ENCODE measurements at places on chromosomes 5 and 9.

- no peak for DNase-seq
Observed at GRCh38 chr5:1419476-1420210, 25.6 kb downstream of the SLC6A3 start.

GRCh38 chr9:83431101-83432060 lies 106.8 kb downstream of the FRMD3 start:
- no peak for DNase-seq

GRCh38 chr5:26295541-26295940 lies 742.8 kb downstream of the CDH9 start:
- DNase-seq = no peak

DNA sequence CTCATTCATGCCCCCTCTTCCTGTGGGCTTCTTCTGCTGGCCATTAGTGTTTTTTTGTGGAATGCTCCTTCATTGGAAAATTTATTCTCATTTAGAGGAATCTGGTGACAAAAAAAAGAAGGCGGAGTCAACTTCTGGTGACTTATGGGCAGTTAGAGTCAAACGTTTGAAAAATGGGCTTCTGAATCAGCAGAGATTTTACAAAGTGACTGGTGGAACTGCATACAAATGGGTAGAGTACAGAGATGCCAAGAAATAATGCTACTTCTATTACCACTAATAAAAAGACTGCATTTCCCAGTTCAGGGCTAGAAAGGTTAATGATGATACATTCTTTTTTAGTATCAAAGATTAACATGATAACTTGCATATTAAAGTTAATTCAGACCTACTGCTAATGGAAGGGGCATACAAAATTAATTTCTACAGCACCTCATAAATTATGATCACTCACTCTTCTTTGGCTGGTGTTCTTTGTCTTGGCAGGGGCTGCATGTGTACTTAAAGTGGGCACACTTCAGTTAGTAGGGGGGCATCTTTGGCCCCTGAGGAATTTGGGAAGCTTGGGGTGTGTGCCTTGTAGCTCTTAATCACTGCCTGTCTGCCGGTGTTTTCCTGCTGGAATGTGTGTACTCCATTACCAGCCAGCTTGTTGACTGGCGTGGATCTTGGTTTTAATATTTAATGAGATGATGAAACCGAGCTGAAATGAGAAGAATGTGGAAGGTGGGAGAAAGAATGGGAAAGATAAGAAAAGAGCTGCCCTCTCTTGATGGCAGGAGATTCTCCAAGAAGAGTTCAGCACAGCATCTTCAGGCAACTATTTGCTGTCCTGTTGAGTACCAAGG lies 148.9 kb downstream of the DOCK2 start:
- DNase-seq = no peak

GRCh38 chr5:90911169-90911568 lies 352.6 kb downstream of the ADGRV1 start:
- DNase-seq = no peak

GRCh38 chr5:125450771-125451170 lies 704.3 kb upstream of the ZNF608 start:
- DNase-seq = no peak

Data from activated CD4-positive, alpha-beta T cell treated with anti-CD3 and anti-CD28 coated beads, Interleukin-10, Interleukin-2, amounts not matched to agents 100 ng/mL and 50 ng/mL, durations not matched to agents 16 hours and 8 hours (primary cell).